ENCODE measurements at places on chromosomes 6 and 20.

- DNase-seq: no peak
These were observed 65.1 kb upstream of the PTGIS start for GRCh38 chr20:49633023-49633422.

GRCh38 chr6:44537306-44538049, 150.0 kb downstream of the CDC5L start:
- DNase-seq: no peak

GRCh38 chr6:114024746-114025145, 53.8 kb upstream of the HDAC2 start:
- DNase-seq: no peak

DNA sequence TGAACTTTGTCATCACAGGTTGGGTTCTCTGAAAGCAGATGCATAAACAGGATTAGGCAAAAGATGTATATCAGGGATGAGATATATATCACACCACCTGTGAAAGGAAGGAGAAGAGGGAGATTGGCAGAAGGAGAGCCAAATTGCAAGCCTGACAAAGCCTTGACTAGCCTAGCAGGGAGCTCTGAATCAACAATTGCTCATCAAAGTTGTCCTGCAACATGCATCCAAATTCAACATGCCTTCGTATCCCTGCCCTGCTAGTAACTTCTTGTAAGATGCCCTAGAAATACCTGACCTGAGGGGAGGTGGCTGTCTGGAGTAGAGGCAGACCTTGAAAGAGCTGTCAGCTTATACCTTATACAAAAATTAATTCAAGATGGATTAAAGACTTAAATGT, 207.1 kb upstream of the HTR1E start:
- no peak for DNase-seq

- DNase-seq: no peak
These were observed 83.3 kb downstream of the TAF4 start for GRCh38 chr20:61982191-61982950.

DNA sequence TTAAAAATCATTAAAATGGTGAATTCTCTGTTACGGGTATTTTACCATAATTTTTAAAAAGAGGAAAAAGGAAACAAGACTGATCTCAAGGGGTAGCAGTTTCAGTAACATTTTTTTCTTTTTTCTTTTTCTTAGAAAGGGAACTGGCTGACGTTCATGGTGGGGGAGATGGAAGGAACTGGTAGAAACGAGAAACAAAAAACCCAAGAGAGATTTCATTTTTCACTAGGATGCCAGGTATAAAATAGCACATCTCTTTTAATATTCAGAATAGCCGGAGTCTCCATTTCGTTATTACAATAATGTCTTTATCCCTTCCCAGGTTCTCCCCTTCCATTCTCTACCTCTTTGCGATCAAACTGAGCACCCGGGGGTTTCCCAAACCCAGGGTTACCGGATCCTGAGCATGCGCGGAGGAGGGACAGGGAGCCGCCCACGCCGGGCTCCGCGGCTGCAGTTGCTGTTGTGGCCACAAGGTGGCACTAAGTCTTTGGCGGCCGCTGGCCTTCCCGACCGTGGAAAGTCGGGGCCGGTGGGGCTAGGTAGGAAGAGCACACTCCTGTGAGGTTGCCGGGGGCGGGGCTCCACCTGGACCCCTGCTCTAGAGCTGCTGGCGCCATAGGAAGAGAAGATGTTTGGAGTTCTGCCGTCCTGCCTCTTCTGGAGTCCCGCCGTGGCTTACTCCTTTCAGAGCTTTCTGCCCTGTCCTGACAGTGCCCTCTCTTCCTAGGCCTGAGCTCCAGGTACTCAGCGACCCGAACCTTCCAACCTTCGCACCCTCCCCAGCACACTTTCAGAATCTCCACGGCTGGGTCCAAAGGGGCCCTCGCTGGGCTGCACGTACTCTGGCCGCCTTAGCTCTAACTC, 146.8 kb downstream of the SH3BGRL2 start:
- DNase-seq: peak; percentile 55

DNA sequence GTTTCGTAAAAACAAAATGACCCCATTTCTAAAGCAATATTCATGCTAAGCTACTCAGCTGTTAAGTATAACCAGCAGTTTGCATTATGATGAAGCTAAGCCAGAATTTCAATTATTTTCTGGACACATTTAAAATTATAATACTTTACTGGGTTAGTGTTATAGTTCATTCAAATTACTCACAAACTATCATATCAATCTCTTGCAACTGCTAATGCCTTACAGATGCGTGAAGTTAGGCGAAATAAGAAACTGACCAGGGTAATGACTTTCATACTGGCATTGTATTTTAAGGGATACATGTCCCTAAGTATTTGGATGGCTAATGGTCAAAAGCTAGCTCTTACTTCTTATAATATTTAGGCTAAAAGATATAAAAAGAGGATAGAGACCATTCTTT, 249.6 kb downstream of the TSHZ2 start:
- DNase-seq: no peak

DNA sequence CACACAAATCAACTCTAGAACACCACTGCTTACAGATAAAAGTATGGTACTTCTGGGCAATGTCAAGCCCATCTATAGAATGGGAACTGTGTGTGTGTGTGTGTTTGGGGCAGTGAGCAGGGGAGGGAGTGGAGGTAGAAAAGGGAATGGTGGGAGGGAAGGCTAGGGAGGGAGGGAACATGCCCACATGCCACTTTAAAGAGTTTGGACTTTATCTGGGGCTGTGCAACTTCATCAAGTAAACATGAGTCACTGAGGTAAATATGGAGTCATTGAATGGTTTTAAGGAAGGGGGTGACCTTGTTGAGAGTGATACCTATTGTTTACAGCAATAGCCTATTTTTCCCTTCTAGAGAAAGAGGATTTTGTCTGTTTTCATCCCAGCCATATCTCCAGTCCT, 22.5 kb upstream of the RNGTT start:
- no peak for DNase-seq

DNA sequence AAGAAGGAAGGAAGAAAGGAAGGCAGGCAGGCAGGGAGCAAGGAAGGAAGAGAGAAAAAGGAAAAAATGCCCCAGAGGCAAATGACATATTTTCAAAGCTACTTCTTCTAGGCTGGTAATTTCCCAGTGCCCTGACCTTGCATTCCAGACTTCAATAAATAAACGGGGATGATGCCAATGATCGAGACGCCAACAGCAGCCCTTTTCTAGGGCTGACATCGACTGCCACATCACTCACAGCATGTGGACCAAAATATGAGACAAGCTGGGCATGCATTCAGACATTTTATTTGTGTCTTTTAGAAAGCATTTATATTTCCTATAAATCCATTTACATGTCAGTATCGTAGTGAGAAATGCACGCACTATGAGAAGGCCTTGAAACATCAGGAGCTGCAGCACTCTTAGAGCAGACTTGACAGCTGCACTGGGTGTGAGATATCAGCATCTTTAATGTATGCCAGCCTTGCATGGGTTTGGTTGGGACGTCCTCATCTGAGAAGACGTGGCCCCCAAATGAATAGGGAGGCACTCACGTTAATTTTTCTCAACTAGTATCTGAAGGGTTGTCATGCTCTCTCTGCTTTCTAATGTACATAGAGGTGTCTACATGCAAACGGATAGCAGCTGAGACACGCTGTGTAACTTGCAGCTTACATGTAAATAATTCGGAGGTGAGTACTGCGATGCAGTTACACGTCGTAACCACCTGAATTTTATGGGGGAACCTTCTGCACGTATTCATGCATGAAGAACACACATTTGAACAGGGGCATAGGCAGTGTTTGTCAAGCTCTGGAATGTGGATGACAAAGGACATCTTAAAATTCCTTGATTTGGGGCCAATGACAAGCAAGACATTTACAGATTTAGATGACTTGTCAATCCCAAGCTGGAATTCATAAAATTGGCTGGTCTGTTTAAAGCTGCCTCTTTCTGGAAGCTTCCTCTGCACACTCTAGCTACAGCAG, 149.1 kb upstream of the AGPAT4 start:
- no peak for DNase-seq

GRCh38 chr6:34475767-34476328, 10.0 kb downstream of the PACSIN1 start:
- DNase-seq: no peak

GRCh38 chr20:37529214-37529967, 1.7 kb upstream of the BLCAP start:
- no peak for DNase-seq

DNA sequence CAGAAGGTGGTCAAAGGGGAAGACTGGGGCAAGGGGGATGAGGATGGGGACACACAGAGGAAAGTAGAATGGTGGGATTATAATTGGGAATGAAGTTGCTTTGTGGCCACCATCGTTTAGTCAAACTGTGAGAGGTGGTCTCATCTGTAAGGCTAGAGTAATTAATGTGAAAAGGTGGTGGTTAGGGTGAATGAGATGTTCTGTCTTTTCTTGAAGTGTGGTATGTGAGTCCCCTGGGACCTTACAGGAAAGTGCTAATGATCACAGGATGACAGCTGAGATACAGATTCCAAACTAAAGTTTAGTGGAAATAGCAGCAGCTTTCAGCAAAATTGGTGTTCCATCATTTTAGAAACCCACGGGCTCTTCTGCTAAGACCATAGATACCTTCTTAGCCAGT, 10.7 kb downstream of the ZFAND3 start:
- DNase-seq: no peak

DNA sequence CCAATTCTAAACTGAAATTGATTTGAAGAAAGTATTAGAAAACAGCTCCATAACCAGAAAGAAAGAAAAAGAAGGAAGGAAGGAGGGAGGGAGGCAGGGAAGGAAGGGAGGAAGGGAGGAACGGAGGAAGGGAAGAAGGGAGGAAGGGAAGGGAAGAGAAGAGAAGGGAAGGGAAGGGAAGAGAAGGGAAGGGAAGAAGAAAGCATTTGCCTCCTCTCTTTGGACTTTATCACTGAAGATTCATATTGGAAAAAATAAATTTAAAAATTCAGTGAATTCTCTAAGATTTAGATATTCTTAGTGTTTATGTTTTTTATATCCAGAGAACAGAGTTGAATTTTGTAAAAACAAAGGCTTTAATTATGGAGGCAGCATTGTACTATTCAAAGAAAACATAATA, 68.5 kb upstream of the NXT1 start:
- DNase-seq: no peak

- no peak for DNase-seq
These were observed 340.5 kb upstream of the SYNCRIP start for GRCh38 chr6:85983032-85983659.

- no peak for DNase-seq
These were observed 27.9 kb upstream of the CCR6 start for GRCh38 chr6:167094820-167095637.

DNA sequence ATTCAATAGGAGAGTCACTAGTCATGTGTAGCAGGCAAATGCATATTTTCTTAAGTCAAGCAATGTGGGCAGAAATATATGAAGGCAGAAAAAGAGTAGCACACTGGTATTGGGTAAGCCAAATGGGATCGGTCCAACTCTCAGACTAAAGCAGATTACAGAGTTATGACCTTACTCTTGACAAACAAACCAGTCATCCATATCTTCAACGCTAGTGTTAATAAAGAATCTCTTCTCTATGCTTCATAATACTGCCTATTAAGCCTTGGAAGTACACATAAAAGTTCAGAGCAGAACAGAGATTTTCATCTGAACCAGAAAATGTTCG, 320.2 kb upstream of the JARID2 start:
- DNase-seq: no peak

DNA sequence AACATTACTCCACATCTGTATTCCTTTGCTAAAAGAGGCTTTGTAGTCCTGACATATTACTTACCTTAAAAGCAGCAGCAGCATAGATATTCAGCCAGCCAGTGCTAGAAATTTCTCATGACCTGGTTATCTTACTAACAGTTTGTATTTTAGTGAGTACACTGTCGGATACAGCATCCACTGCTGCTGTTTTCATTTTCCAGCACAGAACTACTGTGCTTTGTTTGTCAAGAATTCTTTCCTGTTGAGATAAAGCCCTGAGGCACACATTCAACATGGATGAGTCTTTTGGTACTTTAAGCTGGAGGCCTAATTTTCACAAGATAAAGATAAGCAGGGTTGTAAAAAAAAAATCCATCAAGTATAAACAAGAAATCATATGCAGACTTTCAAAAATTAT, 311.2 kb upstream of the OPRM1 start:
- DNase-seq: no peak

DNA sequence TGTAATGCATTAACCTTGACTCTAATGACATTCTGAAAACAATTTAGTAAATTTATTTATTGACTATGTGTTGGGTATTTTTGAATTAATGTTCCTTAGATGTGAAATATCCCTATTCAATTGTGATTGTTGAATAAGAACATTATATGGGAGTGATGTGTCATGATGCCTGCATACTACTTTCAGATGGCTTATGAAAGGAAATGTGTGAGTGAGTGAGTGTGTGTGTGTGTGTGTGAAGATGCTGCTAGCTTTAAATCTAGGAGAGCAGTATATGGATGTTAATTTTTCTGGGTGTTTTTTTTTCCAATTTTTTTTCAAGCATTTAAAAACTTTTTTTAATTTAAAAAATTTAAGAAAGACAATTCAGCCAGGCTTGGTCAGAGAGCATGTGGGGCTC, 32.5 kb upstream of the NT5E start:
- DNase-seq: no peak

- no peak for DNase-seq
These were observed 256.9 kb downstream of the ERMARD start for GRCh38 chr6:170008294-170008785.

GRCh38 chr6:71045296-71045695, 88.4 kb upstream of the B3GAT2 start:
- no peak for DNase-seq

GRCh38 chr20:56875052-56875659, 246.1 kb downstream of the TFAP2C start:
- no peak for DNase-seq

GRCh38 chr6:131729550-131729949, 18.7 kb upstream of the CTAGE9 start:
- no peak for DNase-seq

GRCh38 chr6:111674883-111675282, 69.2 kb upstream of the TRAF3IP2 start:
- no peak for DNase-seq

DNA sequence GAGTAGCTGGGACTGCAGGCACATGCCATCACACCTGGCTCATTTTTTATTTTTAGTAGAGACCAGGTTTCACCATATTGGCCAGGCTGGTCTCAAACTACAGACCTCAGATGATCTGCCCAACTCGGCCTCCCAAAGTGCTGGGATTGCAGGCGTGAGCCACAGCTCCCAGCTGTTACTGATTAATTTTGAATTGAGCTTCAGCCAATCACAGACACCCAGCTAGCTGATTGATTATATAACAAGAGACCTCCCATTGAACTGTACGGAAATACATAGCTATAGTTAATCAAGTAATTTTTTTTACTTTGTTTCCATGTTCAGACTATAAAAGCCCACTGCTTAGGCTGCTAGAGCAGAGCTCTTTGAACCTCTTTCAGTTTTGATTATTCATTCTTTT, 31.6 kb downstream of the PKIB start:
- DNase-seq: no peak

GRCh38 chr6:158543606-158544185, 16.2 kb upstream of the TMEM181 start:
- DNase-seq: no peak

DNA sequence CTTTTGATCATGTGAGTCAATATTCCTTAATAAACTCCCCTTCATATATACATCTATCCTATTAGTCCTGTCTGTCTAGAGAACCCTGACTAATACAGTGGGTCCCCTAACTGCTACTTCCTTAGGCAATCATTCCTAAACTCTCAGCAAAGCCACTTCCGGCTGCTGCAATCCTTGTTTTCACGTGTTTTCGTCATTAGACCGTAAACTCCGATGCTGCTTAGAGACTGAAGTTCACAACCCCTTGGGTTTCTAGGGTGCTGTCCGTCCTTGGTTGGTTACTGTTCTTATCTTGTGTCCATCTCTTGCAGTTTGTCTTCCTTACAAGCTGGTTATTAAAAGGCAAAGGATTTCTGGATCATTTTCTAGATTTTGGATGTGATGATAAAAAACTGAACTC, 106.4 kb downstream of the GMPR start:
- DNase-seq: no peak
